ENCODE measurements at places on chromosomes 3 and 15. TPM values are rescaled to one million over a fixed set of nuclear protein-coding genes. Genes with fewer than 3 reads are reported as not detected.

ISL2 gene
- total RNA-seq = 0.37 TPM

ADAMTS9 gene
- total RNA-seq = 33.1 TPM

SKOR1 gene
- total RNA-seq = 0.68 TPM

LRRC2 gene
- 10.9 TPM for total RNA-seq

GJD2 gene
- not detected for total RNA-seq

PTH1R gene
- total RNA-seq = 29.8 TPM

FOXL2NB gene
- not detected for total RNA-seq

UBR1 gene
- total RNA-seq = 69.2 TPM

C3orf52 gene
- total RNA-seq = 2.0 TPM

SYNPR gene
- not detected for total RNA-seq

ITPKA gene
- total RNA-seq = not detected

CHDH gene
- 1.2 TPM for total RNA-seq

STAC gene
- total RNA-seq = 0.44 TPM

BTLA gene
- 43.5 TPM for total RNA-seq

DAPK2 gene
- total RNA-seq = 20.6 TPM

CDCP1 gene
- total RNA-seq = 1.7 TPM

USP8 gene
- 72.3 TPM for total RNA-seq

FGF12 gene
- total RNA-seq = 17.7 TPM

KCNMB2 gene
- total RNA-seq = not detected

ERICH6 gene
- total RNA-seq = not detected

PPP1R14D gene
- total RNA-seq = not detected

LRRC15 gene
- total RNA-seq = 0.17 TPM

DZIP1L gene
- 27.9 TPM for total RNA-seq

FBXW12 gene
- total RNA-seq = not detected

BOC gene
- total RNA-seq = 21.7 TPM

AADACL2 gene
- total RNA-seq = not detected

AQP9 gene
- 41.3 TPM for total RNA-seq

SV2B gene
- 0.57 TPM for total RNA-seq

PRSS50 gene
- not detected for total RNA-seq

CACNA1D gene
- 41.0 TPM for total RNA-seq

SH2D7 gene
- total RNA-seq = not detected

CCR3 gene
- total RNA-seq = 1.7 TPM

CNTN6 gene
- not detected for total RNA-seq

ACTC1 gene
- total RNA-seq = 2.8 TPM

PIK3CB gene
- 25.8 TPM for total RNA-seq

REC114 gene
- not detected for total RNA-seq

GOLGA8J gene
- total RNA-seq = not detected

LRRIQ4 gene
- total RNA-seq = not detected

CIAO2A gene
- 80.2 TPM for total RNA-seq

PP2D1 gene
- not detected for total RNA-seq

MYO5A gene
- 43.9 TPM for total RNA-seq

SLC9A9 gene
- total RNA-seq = 58.2 TPM

P2RY13 gene
- total RNA-seq = 36.3 TPM

SLC12A1 gene
- not detected for total RNA-seq

TEX55 gene
- total RNA-seq = not detected

DLL4 gene
- 7.6 TPM for total RNA-seq

FETUB gene
- total RNA-seq = not detected

ANKRD63 gene
- total RNA-seq = not detected

MED12L gene
- 2.2 TPM for total RNA-seq

ARGFX gene
- total RNA-seq = not detected

MESP2 gene
- total RNA-seq = not detected

ECE2 gene
- not detected for total RNA-seq

CLEC3B gene
- total RNA-seq = 156 TPM

LMAN1L gene
- 79.2 TPM for total RNA-seq

THRB gene
- total RNA-seq = 15.7 TPM

LSAMP gene
- total RNA-seq = 6.8 TPM

ATP13A3 gene
- total RNA-seq = 142 TPM

UPK1B gene
- total RNA-seq = not detected

CFAP91 gene
- total RNA-seq = 58.0 TPM

SLC24A5 gene
- total RNA-seq = not detected

All from spleen (tissue), 13 donors.